ENCODE measurements at places on chromosomes 3 and 15.
A peak's percentile ranks its signal among the peaks of the same experiment; 100 is the strongest.

DNA sequence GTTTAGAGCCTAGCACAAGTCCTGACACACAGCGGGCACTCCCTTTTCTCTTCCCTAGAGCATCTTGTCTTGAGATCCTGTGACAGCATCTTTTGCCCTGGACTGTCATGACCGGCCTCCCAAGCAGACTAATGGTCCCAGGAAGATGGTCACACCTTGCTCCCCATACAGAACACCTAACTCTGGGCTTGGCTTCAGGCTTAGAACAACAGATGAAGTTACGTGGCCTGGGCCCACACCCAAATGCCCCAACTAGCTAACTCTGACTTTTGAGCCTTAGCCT is 781 bp upstream of the IP6K1 start:
- no peak for DNase-seq

- DNase-seq: no peak
Observed at GRCh38 chr3:119322021-119322834, 28.0 kb downstream of the ARHGAP31 start.

- no peak for DNase-seq
Observed at GRCh38 chr15:52172869-52173268, 18.3 kb downstream of the GNB5 start.

- DNase-seq: no peak
Observed at GRCh38 chr3:8441969-8442559, 59.6 kb upstream of the LMCD1 start.

GRCh38 chr3:187821616-187822317 is 76.5 kb upstream of the BCL6 start:
- DNase-seq: no peak

DNA sequence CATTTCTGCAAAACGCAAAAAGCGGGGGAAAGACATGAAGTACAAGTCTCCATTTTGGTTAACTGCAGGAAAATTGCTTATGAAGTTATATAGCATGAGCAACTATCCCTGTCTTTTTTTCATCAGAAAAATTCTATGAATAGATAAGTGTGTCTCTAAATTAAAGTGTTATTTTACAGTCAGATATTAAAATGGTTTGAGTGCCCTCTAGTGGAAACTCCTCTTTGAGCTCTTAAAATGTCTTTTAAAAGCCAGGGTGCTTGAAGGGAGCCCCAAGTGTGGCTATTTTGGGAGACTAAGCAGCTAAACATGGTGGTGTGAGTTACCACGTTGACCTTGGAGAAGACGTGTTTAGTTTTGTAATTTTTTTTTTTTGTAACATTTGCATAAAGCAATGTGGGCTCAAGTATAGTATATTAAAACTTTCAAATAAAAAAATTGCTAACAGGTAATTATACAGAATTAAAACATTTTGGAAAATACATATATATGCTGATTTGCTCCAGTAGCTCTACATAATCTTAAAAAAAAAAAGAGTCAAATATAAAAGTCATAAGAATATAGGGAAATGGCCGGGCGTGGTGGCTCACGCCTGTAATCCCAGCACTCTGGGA is 77.2 kb downstream of the PPP2R3A start:
- DNase-seq: no peak

DNA sequence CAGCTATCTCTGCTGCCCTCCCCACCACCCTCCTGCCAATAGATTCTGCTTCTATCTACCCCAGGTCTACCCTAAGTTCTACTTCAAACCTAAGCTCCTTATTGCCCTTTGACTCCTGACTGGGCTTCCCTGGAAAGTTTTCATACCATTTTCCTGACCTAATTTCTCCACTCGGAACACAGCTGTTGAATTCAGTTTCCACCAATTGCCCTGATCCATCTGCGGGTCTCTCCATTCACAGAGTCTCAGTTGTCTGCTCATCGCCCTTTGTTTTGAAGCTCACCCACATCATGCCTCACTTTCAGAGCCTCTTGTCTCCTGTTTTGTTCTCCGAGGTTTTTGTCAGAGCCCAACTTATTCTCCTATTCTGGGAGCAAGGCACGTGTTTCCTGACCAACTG is 56.8 kb upstream of the ABI3BP start:
- no peak for DNase-seq

- no peak for DNase-seq
Observed at GRCh38 chr3:18283680-18284079, 141.5 kb downstream of the SATB1 start.

DNA sequence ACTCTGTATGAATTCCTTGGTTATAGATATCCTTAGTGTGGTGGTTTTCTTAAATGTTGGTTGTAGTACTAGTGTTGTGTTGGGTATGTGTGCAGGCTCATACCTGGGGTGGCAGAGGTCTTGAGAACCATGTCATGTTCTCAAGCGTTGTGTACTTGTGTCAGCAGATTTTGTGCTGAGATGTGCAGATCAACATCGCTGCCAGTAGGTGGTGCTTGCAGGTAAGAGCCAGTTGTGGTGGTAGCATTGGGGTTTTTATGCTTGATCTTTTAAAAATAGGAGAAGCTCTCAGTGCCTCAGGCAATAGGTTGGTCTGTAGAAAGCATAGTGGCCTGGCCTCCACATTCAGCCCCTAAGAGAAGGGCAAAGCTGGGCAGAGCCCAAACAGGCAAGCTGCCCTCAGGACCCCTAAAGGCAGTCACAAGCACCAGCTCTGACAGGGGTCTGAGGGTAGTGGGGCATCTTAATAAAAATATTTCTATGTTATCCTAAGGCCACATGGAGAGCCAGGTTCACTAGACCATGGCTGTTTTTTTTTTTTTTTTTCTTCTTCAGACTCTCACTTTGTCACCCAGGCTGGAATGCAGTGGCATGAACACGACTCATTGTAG is 164.0 kb downstream of the IL20RB start:
- DNase-seq: no peak

GRCh38 chr3:181791056-181791955 is 79.6 kb downstream of the SOX2 start:
- DNase-seq: no peak

- DNase-seq: no peak
Observed at GRCh38 chr15:23897531-23897930, 210.4 kb upstream of the NDN start.

DNA sequence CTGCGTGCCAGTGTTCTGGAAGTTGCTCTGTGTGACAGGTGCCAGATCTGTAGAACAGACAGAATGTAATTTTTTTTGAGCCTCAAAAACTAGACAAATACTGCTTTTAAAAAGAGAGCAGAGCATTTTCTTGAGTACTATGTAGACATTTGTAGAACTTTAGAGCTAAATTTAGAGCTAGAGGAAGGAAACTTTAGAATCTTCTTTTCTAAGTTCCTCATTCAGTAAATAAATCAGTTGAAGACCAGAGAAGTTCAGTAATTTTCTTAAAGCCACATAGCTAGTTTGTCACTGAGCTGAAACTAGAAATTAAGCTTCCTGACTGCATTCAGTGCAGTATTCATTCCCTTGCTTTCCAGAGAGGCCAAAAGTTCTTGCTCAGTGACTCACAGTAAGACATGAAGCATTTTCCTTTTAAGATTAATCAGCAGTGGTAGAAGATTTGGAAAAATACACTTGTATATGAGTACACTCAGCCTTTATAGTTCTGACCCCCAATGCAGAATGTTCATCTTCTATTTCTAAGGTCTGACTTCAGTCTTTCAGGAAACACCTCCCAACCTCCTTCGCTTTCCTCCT is 83.6 kb upstream of the TSEN2 start:
- no peak for DNase-seq

- DNase-seq: peak; percentile 83
Observed at GRCh38 chr15:75200765-75201615, 692 bp upstream of the C15orf39 start.

- no peak for DNase-seq
Observed at GRCh38 chr3:43132870-43133636, 27.2 kb upstream of the POMGNT2 start.

DNA sequence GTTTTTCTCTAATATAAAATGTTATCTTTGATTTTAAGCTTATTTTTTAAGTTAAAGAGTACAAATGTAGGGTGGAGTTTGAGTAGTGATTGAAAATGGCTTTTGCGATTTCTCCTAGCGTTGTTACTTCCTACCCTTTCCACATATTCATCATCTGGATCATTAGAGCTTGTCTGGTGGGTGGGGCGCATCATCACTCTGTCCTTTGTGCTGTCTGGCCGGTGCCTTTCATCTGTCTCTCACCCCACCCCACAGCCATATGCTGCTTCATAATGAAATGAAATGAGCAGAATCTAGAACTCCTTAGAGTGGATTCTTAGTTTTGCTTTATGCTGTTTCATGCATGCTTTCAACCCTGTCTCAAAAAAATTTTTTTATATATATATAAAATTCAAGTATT is 44.3 kb downstream of the ATP1B3 start:
- no peak for DNase-seq

DNA sequence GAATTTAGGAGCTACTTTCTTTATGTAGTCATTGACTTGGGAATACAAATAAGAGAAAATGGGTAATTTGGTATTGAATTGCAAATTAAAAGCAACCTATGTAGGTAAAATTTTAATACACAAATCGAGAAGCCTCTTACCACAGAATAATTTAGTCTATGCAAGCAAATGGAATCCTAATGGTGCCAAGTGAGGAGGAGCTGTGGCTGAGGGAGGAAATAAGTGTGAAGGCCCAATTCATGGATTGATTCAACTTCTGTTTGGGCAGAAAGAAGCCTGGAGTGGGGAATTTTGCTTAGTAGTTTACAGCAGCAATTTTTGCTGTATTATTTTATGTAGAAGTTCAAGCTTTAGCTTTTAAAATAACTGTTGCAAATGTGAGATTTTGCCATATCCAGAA is 291.9 kb downstream of the OXSM start:
- DNase-seq: no peak

- DNase-seq: no peak
Observed at GRCh38 chr3:88784925-88785324, 322.5 kb upstream of the EPHA3 start.

DNA sequence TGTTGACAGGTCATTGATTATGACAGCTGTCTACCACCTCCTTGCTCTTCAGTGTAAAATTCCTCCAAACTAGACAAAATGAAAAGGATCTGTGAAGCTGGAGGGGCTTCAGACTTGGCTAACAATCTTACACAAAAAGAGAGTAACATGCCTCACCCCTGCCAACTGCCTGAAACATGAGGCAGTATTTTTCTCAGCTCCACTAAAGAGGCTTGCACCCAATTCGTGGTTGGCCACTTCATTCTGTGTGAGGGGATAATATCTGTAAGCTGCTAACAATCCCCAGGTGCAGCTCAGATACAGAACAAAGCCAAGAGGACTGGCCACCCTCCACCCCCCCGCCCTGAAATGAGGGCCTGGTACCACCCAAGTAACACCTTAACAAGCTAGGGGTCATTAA is 2.8 kb downstream of the MB21D2 start:
- no peak for DNase-seq

- DNase-seq: no peak
Observed at GRCh38 chr3:188469228-188469885, 315.4 kb downstream of the LPP start.

DNA sequence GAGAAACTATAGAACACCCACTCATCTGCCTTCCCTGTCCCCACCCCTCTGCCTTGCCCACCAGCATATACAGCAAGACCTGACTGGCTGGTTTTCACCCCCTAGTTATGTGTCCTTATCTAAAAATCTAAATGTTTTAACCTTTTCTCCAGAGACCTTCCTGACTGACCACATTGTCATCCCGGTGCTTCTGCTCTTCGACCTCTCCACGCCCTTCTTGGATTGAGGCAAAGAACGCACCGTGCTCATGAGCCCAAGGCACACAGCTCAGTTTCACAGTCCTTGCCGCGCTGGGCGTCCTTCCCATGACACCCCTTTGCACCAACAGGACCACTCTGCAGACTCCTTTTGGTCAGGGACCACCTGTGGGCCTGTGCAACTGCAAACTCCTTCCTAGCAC is 62.7 kb downstream of the B3GNT5 start:
- DNase-seq: no peak

- DNase-seq: no peak
Observed at GRCh38 chr3:153268564-153269279, 106.7 kb downstream of the RAP2B start.

- no peak for DNase-seq
Observed at GRCh38 chr15:62071711-62072308, 5.0 kb downstream of the C2CD4A start.

- DNase-seq: no peak
Observed at GRCh38 chr3:132405188-132405587, 12.1 kb upstream of the DNAJC13 start.

DNA sequence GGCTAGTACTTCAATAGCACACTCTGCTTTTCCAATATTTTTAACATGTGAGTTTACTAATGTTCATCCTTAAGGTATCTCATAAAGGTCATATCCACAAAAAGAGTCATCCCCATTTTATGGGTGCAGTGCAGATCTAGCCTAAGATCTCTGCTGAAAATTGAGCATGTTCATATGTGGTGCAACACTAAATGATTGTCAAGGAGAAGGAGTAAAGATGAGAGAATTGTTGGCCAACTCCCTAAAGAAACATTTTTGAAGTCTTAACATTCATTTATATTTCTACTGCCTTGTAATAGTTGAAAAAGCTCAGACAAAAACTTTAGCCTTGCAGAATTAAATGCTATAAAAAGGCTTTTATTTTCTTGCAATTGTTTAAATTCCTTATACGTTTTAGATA is 1159.6 kb downstream of the TBL1XR1 start:
- no peak for DNase-seq

DNA sequence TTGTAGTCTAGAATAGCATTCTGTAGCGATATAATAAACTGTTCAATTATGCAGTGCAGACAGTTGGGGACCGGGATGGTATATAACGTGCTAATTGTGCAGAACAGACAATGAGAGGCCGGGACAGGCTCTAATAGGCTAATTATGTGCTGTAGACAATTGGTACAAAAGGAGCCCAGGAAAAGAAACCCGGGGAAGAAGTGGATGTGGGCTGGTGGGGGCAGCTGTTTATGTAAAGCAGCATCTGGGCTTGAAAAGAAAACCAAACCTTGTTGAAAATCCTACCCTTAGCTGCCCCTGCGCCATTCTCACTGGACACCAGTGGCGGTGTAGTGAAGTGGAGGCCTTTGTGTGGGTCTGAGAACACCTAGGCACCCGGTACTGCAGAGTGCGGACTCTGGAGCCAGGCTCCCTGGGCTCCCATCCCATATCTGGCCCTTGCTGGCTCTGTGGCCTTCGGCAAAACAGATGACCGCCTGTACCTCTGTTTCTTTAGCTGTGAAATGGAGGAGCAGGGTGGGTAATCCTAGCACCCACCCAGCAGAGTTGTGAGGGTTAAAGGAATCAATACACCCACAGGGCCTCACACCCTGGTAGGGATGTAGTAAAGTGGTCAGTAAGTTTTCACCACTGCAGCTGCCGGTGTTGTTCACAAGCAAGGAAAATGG is 51.5 kb downstream of the CMTM6 start:
- DNase-seq: no peak

GRCh38 chr15:68298882-68299381 is 21.4 kb downstream of the FEM1B start:
- no peak for DNase-seq

DNA sequence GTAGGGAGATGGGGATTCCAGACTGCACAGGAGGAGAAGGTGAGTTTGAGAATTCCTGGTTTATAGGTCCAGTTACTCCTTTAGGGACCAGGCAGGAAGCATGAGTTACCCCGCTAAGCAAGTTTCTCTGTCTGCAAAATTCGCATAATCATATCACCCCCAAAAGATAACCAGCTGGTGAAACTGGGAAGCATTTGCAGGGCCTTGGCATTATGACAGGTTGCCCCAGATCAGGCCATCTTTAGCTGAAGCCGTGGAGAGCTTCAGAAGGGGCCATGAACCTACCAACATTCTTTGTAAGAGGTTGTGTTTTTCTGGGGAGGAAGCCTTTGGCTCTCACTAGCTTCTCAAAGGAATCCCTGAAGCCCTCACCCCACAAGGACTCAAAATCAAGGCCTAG is 29.4 kb downstream of the ATP2B2 start:
- no peak for DNase-seq

GRCh38 chr3:34635352-34635850 is 837.0 kb downstream of the PDCD6IP start:
- no peak for DNase-seq

- DNase-seq: no peak
Observed at GRCh38 chr3:177478170-177478867, 281.0 kb upstream of the TBL1XR1 start.
